ENCODE measurements at places on chromosomes 11 and 22. TPM values are rescaled to one million over a fixed set of nuclear protein-coding genes. Genes with fewer than 3 reads are reported as not detected.

Gene OSBP
- polyA plus RNA-seq: 10.8 TPM

Gene HMOX1
- 21.5 TPM for polyA plus RNA-seq

Gene DGKZ
- 26.9 TPM for polyA plus RNA-seq

Gene RNF169
- 2.9 TPM for polyA plus RNA-seq
